ENCODE measurements at places on chromosomes 13 and 19.

- DNase-seq: no peak
These were observed 15.8 kb upstream of the SHISA2 start for GRCh38 chr13:26067601-26068000.

GRCh38 chr19:4583961-4584669 lies 24.6 kb upstream of the SEMA6B start:
- no peak for DNase-seq

DNA sequence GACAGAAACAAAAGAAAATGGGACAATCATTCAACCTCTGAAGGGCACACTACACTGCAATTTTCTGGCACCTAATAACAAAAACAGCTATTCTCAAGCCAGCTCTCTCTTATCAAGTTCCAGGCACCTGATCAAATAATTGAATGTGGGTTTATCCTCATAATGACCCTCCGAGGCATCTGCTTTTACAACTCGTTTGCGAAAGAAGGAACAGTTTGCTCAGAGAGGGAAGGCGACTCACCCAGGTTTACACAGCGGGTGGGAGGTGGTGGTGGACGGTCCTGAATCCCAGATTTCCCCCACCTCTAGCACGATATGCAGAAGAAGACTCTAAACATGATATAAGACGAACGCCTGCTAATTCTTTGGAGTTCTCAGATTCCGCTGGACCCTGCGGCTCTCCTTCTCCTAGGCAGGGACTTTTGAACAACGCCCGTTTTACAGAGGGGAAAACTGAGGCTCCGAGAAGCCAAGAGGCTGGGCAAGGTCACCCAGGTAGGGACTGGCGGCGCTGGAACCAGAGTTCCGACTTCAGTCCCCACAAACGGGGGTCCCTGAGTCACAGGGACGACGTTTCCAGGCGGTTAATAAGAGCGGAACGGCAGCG lies 641 bp downstream of the SGTA start:
- no peak for DNase-seq

- peak; percentile 64 for DNase-seq
These were observed 177.5 kb downstream of the FOXO1 start for GRCh38 chr13:40488869-40489391.

DNA sequence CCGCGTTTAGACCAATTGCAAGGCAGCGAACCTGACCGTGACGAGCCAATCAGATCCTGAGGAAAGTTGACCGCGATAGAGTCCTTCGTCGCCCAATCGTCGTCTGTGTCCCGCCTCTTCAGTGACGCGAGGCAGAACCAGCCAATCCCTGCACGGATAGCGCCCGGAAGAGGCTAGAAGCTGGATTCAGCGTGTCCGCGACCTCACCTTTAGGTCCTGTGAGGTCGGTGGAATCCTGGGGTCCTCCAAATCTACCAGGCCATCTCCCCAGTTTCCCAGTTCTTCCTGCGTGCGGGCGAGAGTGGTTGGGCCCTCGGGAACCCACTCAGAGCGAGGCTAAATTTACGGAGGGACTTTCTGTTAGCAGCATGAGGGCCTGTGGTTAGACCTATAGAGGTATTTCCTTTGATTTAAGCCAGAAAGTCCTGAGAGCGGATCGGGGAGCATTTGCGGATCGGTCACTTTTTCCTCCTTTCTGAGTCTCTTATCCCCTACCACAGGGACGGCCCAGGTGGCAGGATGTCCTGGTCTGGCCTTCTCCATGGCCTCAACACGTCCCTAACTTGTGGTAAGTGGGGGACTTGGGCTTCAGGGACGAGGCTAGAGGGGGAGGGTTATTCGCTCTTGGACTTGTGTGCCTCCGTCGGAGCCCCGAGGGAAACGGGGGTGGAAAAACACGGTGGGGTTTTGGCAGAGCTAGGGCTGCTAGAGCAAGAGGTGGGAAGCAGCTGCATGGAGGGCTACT lies at the start of gene MRPS12:
TSS of gene MRPS12 (plus strand) at position 169 of the 745 bp plus-strand sequence. CDS start at position 520, 351 bp downstream.
- peak; percentile 99 for DNase-seq

- no peak for DNase-seq
These were observed 55.8 kb downstream of the ZNF254 start for GRCh38 chr19:24142771-24143170.

DNA sequence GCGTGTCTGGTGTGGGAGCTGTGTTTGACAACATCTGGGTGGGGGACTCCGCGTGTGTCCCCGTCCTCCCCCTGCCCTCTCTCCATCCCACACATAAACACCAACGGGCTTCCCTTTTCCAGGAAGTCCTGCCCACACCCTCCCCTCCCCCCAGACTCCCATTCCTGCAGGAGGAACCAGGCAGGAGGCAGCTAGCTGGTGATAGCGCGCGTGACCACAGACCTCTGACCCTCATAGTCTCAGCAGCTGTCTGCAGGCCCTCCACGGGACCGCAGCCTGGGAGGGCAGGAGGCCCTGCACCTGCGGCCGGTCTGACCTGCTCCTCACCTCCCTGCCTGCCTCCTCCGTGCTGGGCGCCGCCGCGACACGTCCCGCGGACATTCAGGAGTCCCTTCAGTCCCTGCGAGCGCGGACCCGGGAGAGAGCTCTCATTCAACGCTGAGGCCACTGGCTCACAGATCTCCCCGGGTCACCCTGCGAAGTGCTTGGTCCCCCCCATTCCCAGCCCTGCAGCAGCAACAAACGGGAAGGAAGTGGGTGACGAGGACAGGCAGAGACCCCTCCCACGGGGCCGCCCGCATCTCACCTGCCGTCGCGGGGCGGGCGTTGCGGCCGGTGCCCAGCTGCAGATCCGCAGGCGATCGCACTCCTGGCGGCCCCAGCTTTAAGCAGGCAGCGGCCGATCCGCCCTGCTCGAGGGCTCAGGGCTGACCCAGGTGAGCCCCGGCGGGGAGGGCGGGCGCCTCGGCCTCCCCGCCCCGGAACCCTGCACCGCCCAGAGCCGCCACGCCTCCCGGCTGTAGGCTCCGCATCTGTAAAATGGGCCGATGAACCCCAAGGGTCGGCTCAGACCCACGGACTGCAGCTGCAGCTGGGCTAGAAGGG lies 1.1 kb upstream of the ACP5 start:
- peak; percentile 80 for DNase-seq

- DNase-seq: no peak
These were observed 1479.9 kb upstream of the PRR20A start for GRCh38 chr13:55660851-55661250.

DNA sequence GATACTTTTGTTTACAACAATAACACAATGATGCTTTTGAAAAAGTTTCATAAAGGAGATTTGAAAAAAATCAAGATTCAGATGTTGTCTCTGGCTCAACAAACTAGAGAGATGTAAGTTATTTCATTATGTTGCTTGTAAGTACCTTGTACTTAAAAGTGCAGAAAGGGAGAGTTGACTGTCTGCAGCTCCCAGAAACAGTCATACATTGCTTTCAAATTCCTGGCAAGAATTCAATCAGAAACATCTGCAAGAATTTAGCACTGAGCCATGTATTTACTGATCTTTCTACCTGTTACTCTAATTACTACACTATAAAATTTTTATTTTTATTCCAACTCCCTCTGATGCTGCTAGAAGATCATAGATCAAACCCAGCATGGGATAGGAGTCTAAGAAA lies 1261.3 kb upstream of the SPRY2 start:
- DNase-seq: no peak

DNA sequence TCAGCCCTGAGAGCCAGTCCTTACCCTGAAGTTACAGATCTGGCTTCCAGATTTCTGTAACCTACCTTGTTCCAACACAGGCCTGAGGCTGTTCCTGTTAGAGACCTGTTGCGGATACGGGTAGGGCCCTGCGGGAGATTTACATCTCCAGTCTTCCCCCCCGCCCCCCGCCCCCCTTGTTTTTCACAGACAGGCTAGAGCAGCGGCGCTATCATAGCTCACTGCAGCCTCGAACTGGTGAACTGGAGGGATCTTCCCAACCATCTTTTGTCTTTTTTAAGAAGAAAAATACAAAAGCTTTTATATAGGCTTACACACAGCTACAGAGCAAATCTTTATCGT lies 10.6 kb upstream of the CEACAM21 start:
- no peak for DNase-seq

DNA sequence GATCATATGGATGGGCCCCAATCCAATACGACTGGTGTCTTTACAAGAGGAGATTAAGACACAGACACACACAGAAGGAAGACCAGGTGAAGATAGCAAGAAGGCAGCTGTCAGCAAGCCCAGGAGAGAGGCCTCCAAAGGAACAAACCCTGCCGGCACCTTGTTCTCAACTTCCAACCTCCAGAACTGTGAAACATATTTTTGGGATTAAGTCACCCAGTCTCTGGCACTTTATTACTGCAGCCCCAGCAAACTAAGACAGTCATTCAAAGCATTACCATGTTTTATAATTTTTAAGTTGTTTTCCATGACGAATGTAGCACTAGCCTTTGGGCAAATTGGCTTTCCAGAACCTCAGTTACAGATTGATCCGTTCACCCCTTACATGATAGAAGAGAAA lies 11.3 kb downstream of the STARD13 start:
- DNase-seq: no peak

DNA sequence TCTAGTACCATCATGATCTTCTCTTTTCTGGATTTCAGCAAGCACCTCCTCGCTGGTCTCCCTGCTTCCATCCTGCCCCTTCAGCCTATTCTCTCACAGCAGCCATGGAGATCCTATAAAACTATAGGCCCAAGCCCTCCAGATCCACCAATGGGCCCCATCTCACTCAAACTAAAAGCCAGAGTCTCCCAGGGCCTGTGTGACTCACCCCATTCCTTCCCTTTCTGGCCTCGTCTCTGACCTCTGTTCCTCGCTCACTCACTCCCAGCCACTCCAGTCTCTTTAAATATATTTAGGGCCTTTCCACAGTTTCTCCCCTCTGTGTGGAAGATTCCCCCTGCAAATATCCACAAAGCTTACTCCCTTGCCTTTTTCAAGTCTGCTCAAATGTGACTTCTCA lies 89.7 kb downstream of the HSPH1 start:
- no peak for DNase-seq

Data from activated effector memory CD4-positive, alpha-beta T cell treated with anti-CD3 and anti-CD28 coated beads, Interleukin-2, amount 50 U/mL, for 16 hours (primary cell).